Retina (tissue), 1 donor: ENCODE measurements at places on chromosomes 7 and 10.

- DNase-seq: no peak
Measured at GRCh38 chr10:33419311-33419710, 84.8 kb upstream of the NRP1 start.

- DNase-seq: peak; percentile 73
Measured at GRCh38 chr7:51455948-51456347, 139.3 kb upstream of the COBL start.

- DNase-seq: no peak
Measured at GRCh38 chr7:101373812-101374614, 11.3 kb downstream of the COL26A1 start.

- DNase-seq: no peak
Measured at GRCh38 chr7:116786791-116787443, 75.5 kb upstream of the CAPZA2 start.

- DNase-seq: no peak
Measured at GRCh38 chr10:121675344-121675743, 77.1 kb upstream of the FGFR2 start.

DNA sequence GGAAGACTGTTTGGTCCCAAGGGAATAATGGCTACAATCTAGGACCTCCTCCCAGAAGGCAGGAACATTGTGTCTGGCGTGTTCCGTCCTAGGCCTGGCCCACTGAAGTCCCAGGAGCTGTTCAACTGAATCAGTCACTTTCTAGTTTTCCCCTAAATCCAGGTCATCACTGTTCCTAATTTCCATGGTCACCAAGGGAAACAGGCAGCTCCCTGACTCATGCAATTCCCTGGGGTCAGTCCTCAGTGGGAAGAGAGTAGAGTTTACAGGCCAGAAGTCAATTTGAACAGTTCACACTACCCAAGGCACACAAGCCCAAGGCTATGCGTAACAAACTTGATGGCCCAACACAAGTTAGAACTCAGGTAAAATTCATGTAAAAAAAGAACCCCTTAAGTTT lies 44.0 kb downstream of the CREB3L2 start:
- no peak for DNase-seq

DNA sequence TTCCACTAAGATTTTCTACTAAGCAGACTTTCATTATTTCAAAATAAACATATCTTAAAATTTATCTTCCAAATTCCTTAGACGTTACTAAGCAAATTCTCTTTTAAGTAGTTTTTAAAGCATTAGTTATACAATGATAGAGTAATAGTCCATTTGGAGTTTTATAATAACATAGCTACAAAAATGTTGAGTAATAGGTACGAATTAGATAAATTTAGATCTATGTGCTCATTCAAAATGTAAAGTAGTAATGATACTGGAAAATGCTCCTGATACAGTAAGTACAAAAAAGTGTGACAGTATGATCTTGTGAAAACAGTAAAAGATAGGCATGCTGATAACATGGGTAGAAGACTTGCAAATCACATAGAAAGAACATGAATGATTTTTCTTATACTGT lies 4.5 kb downstream of the DMTF1 start:
- DNase-seq: no peak

- DNase-seq: peak; percentile 28
Measured at GRCh38 chr7:124810605-124811004, 45.0 kb upstream of the GPR37 start.

DNA sequence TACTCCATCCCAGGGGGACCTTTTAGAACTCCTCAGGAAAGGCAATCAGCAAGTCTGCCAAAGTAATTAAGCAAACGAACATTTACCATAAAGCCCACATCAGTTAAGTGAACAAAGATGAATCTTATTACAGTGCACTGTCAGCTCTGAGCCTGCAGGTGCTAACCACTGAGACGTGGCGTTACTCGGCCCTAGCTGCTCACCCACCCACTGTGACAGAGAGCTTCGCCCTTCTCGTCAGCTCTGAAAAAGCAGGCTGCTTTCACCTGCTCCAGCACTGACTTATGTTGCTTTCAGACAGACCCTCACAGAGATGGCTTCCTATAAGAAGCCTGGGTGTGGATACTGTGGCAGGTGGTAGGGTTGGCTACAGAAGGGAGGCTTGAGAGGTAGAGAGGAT lies 57.7 kb upstream of the KCNIP2 start:
- DNase-seq: peak; percentile 49

- no peak for DNase-seq
Measured at GRCh38 chr10:96949039-96949683, 117.1 kb downstream of the LCOR start.

DNA sequence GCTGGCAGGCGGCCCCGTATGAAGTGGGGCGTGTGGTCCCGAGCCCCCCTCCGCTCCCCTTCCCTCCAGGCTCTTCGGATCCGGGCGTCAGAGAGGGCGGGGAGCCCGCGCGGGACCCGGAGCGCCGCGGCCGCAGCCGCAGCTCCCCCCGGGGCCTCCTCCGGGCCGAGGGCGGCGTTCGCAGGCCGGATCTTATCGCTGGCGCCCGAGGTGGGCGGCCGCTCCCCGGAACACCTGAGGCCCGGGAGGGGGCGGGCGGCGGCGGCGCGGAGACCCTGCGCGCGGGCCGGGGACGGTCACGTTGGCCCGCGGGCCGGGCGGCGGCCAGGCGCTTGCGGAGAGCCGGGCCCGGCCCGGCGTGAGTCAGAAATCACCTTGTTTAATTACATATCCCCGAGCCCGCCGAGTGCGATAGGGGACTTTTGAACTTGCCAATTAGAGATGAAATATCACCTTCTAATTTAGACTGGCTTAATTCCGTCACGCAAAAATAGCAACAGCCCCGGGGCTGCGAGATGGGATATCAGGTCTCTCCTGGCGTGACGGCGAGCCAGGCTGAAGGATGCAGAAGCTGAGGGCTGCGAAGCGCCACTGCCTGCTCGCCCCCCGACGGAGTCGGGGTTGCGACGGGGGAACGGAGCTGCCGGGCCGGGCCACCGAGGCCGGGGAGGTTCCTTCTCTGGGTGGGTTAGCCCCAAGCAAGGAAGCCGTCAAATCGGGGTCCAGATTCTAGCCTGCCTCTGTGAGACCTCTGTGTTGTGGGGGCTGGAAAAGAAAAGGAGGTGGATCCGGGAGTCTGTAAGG lies 43.4 kb downstream of the LDB3 start:
- peak; percentile 87 for DNase-seq

DNA sequence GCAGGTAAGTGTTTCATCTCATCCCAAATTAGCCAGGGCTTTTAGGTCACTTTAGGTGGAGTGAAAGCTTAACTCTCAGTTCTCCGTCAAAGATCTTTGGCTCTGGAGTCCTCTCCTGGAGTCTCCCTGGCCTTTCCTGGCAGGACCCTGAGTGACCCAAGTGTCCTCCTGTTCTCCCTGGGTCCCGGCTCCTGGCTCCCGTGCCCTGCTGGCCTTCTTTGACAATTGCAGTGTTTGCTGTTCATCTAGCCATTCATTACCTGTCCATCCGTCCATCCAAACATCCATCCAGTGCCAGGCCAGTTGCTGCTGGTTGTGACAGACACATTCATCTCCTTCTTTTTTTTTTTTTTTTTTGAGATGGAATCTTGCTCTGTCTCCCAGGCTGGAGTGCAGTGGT lies 6.2 kb upstream of the TPST1 start:
- DNase-seq: no peak

DNA sequence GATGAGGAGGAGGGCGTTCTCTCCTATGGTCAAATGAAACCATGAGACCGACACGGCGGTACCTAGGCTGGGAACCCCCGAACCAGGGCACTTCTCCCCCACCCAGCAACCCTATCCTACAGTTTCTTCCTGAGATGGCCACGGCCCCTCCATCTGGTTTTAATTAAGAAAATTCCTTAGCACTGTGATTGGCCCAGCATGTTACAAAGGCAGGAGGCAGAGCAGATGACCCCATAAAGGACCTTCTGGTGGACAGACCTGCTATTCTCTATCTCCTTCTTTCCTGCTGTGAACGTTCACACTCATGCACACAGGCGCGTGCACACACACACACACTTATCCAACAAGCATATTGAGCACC lies 129.4 kb downstream of the RGS10 start:
- peak; percentile 57 for DNase-seq

GRCh38 chr7:132504071-132504470 lies 72.2 kb downstream of the PLXNA4 start:
- DNase-seq: no peak

GRCh38 chr7:8285155-8285554 lies 23.2 kb upstream of the ICA1 start:
- no peak for DNase-seq

GRCh38 chr7:114273218-114273617 lies 141.4 kb upstream of the FOXP2 start:
- no peak for DNase-seq

- no peak for DNase-seq
Measured at GRCh38 chr7:23183279-23184012, 1.6 kb downstream of the NUP42 start.

DNA sequence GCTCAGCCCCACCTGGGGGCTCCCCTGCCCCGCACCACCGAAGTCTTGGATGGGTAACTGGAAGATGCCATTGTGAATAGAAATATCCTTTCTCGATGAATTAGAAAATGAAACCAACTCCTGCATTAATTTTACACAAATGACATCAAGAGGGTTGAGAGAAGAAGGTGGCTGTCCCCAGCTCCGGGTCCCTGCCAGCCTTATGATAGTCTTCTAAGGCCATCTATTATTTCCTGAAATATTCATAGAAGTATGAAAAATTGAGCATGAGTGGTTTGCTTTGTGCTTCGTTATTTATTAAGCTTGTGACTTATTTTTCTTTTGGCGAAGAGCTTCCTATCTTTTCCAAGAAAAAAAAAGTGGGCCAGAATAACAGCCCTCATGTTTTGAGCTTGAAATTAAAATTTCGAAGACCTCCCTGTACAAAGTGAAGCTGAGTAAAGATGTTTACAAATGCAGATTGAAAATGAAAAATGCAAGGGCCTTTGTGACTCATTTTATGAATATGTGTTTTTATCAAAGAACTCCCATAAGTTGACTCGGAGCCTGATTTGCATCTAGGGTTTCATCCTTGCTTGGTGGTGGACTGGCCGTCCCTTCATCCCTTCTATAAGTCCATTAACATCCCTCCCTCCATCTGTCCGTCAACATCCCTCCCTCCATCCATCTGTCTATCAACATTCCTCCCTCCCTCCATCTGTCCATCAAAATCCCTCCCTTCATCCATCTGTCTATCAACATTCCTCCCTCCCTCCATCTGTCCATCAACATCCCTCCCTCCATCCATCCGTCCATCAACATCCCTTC lies 20.5 kb upstream of the CFAP46 start:
- no peak for DNase-seq

DNA sequence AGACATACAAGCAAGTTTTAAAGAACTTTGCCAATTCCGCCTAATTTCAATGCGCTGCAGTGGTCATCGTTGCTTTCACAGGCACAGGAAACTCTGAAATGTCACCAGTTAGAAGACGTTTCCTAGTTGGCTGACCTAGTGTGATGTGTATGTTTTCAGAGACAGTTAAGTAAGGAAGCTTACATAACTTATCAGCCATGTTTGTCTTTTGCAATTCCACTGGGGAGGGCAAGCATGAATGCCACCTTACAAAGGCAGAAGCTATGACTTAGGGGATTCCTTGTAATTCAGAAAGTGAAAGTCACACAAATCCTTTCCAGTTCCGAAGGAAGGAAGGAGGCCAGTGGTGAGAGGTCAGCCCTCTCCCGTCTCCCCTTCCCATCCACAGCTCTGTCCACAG lies 15.0 kb upstream of the NPS start:
- DNase-seq: no peak

DNA sequence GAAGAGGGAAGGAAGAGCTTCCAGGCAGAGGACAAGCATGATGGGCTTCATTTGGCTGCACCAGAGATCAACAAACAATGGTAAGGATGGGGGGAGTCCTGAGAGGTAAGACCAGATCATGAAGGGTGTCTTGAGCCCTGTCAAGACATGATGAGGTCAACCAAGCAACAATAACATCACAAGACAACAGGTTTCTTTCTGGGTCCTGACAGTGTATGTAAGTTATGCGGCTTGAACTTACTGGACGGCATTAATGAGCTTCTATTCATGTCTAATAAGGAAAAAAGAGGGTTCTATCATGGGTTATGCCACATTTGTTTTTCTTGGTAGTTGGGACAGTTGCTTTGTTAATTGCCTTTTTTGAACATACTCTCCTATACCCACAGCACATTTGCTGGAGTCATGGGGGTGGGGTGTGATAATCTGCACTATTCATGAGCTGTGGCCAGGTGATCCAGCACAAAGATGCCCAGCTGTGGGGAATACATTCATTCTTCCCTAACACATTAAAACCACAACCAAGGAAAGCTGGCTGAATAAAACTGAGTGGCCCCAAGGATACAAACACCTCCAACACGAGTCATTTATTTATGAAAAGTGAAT lies 168.8 kb upstream of the KLF14 start:
- DNase-seq: no peak
